Stimulated activated CD8-positive, alpha-beta memory T cell treated with anti-CD3 and anti-CD28 coated beads, Interleukin-7, amount 100 ng/mL, for 1 hour (primary cell): ENCODE measurements at places on chromosomes 11 and 22.
A peak's percentile ranks its signal among the peaks of the same experiment; 100 is the strongest.

DNA sequence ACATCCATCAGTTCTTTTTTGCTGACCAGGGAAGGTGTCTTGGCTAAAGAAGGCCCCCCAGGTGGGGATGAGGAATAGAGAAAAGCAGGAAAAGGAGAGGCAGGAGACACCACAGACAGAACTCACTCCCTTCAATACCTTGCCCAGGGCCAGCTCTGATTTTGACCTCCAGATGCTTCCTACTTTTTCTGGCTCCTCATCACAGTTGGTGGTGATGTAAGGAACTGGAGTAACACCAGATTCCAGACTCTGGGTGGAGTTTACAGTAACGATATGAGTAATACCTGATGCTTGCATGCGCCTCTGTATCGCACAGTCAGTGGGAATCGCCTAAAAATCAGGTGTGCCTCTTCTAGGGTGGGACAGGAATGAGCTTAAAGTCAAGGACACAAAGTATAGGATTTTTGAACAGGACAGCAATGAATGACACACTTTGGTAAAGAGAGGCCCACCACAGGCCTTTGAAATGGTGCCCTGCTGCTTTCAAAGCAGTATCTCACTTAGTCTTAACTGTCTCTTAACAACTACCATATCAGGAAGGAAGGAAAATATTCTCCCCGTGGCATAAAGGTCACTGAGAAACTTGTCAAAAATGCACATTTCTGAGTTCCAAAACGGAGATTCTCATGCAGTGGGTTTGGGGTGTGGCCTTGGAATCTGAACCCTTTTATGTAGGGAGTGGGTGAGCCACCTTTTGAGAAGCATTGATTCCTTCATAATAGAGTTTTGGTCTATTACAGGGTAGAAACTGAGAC is 140.8 kb downstream of the SNX19 start:
- no peak for DNase-seq

DNA sequence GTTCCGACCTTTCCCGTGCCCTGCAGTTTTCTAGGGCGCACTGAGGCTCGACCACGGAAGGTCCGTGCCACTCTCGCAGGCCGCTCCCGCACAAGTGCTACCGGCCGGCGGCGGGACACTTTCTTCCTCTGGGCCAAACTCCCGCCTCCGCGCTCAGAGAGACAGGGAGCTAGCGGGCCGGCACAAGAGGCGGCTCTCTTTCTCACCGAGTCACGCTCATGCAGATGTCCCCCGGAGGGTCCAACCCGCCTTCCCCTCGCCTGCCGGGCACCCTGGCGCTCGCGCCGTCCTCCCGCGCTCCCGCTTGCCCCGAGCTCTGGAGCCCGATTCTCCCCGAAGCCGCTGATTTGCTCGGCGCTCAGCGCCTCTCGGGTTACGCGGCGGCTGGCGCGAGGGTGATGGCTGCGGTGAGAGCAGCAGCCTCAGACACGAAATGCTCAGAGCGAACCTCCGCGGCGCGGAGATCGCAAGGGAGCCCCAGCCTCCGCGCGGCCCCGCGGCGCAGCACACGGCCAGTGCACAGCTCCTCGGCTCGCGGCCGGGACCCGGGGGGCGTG is 1.0 kb downstream of the LMO1 start:
- DNase-seq, result no peak

DNA sequence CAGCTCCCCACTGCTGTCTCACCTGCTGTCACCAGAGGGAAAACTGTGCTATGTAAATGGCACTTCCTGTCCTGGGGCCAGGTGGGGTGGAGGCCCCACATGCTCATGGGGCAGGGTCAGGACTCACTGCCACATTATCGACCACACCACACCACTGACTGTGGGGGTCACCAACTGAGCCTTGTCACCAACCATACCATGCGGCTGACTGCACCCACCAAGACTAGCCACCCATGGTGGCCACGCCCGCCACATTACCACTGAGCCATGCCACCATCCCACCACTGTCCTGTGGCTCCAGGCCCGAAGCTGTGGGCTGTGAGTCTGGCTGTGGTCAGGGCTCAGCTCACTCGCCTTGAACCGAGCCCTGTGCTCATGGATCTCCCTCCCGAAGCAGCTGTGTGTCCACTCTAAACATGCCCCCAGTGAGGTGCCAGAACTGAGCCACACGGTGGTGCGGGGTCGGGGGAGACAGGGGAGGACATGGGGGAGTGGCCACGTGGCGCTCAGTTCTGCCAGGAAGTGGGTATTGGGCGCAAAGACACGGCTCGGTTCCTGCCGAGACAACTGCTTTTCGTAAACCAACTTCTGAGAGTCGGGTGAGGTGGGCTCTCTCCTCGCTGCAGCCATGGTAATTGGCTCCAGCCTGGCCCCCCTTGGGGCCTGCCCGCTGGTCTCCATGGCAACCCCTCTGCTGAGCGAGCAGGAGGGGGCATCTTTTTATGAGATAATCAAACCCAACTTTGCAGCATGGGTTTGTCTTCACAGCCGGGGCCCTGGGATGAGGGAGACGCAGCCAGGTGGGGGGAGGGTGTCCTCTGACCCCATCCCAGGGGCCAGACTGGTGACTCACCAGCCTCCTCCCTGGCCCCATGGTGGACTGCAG is 23.2 kb downstream of the RTN4R start:
- DNase-seq, result no peak

DNA sequence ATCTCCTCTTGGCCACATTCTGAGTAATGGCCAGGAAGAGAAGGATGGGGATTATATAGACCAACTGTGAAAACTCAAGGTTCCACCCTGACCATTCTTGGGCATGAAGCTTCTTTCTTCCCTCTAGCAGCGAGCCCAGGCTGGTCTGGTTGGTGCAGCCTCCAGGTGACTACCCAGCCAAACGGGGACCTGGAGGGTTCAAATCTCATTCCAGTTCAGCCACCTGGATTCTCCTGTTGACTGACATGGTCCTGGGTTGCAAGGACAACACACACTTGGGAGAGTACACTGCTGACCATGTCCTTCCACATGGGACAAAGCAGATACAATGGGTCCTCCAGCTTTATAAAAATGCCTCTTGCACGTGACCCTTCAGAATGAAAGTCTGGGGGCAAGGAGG is 67.0 kb downstream of the SHANK2 start:
- no peak for DNase-seq

DNA sequence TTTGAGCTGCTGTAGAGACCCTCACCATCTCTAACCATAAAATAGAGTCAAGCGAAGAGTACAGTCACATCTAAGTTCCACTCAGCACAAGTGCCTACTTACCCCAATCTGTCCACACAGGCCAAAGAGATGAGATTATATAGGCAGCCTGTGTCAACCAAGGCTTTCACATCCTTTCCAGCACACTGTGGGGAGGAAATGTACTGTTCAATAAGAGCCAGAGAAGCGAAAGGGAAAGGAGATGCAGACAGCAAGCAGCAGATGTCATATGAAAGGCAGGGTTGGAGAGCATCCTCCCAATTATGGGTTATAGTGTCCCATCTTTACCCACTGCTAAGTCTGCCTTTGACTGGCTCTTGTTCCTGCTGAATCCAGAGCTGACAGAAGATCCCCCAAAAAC is 16.4 kb downstream of the NRIP3 start:
- DNase-seq, result no peak

GRCh38 chr11:57273448-57274058 is 36.5 kb upstream of the APLNR start:
- DNase-seq, result no peak

- DNase-seq, result no peak
Observed at GRCh38 chr11:67251841-67252240, 14.4 kb upstream of the GRK2 start.

- no peak for DNase-seq
Observed at GRCh38 chr22:39462443-39463221, 5.8 kb downstream of the MGAT3 start.

GRCh38 chr22:36325154-36326031 is 62.4 kb downstream of the MYH9 start:
- no peak for DNase-seq

DNA sequence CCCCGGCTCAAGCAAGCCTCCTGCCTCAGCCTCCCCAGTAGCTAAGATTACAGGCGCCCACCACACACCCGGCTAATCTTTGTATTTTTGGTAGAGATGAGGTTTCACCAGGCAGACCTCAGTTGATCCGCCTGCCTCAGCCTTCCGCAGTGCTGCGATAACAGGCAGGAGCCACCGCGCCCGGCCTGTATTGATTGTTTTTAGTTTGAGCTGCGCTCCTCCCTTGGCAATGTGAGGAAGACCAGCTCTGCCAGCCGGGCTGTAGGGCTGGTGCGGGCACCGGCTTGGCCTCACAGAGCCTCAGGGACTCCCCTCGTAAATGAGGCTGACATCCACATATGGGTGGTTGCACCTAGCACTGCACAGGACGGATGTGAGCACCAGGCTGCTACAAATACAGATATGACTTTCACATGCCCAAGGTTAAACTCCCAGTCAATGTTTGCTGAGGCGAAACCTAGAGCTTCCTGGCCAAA is 7.5 kb upstream of the SLC2A11 start:
- DNase-seq, result no peak

- DNase-seq, result no peak
Observed at GRCh38 chr22:31343235-31344191, 2.6 kb downstream of the PATZ1 start.

GRCh38 chr22:49934891-49935557 is 16.6 kb downstream of the CRELD2 start:
- peak; percentile 81 for DNase-seq

- no peak for DNase-seq
Observed at GRCh38 chr11:125585487-125585886, 7.2 kb upstream of the STT3A start.

DNA sequence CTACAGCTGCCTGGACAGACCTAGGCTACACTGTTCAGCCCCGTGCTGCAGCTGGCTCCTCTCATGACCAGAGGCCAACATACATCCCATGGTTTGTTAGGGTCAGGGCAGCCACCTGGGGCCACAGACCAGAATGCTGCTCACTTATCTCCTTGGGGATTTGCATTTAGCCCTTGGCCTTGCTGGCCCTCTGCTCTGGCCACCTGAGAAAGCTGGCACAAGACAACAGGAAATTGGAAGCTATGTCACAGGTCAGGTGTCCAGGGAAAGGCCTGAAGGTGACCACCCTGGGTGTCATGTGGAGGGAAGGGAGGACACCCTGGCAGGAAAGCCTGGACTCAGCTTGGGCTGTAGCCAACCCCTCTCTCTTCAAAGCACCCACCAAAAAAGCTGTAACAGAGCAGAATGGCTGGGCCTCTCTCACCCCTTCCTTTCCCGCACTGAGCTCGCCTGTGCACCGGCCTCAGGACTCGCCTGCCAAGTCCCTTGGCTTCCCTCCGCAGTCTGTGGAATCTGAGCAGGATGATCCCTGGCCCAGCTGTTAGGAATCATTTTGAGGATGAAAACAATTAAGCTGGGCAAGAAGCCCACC is 86.3 kb downstream of the SNX19 start:
- DNase-seq, result no peak

GRCh38 chr11:80320226-80320625 is 879.4 kb upstream of the TENM4 start:
- DNase-seq, result no peak

DNA sequence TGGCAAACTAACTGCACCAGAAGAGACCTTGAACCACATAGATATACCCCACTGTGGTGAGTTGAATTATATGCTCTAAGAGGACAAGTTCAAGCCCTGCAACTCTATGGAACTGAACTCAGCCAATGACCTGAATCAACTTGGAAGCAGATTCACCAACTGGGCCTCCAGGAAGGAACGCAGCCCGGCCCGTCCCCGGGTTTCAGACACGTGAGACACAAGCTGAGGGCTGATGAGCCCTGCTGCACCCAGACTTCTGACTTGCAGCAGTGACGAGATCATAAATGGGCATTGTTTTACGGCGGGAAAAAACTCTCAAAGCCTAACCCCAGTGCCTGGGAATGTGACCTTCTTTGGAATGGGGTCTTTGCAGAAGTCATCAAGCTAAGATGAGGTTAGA is 28.5 kb upstream of the GAL start:
- no peak for DNase-seq

GRCh38 chr11:64876835-64877341 is 1.5 kb downstream of the EHD1 start:
- DNase-seq, result no peak

GRCh38 chr22:46379066-46379930 is 43.8 kb downstream of the TRMU start:
- no peak for DNase-seq

DNA sequence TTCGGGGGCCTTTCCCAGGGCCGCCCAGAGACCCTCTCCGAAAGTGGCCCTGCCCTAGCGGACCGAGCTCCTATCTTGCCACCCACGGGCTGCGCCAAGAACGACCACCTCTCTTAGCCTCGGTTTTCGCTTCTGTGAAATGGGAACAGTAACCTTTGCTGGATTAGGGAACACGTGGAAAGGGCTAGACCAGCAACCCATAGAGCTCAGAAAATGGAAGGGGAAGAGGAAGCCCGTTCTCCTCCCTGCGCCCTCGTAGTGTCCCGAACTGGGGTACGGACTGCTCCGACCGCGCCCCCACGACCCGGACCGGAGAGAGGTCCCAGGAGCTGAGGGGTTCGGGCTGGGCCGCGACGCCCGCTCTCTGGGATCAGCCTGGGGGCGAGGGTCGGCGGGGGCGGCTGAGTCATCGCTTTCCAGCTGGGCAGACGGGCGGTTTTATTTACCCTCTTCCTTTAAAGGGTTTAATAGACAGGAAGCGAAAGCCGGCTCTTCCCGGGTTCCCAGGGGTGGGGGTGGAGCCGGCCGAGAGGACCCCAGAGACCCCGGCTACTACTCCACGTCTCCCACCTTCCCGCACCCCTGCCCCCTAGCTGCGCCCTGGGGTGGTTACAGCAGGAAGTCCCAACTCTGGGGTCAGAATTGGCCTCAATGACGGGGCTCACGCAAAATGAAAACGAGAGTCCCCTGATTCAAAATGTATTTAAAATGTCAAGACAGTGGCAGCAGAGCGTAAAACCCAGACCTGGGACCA is 907 bp upstream of the PHLDA2 start:
- DNase-seq, result no peak

- DNase-seq, result no peak
Observed at GRCh38 chr11:88015170-88015569, 160.1 kb downstream of the RAB38 start.

- no peak for DNase-seq
Observed at GRCh38 chr11:70611821-70612220, 213.5 kb downstream of the CTTN start.

DNA sequence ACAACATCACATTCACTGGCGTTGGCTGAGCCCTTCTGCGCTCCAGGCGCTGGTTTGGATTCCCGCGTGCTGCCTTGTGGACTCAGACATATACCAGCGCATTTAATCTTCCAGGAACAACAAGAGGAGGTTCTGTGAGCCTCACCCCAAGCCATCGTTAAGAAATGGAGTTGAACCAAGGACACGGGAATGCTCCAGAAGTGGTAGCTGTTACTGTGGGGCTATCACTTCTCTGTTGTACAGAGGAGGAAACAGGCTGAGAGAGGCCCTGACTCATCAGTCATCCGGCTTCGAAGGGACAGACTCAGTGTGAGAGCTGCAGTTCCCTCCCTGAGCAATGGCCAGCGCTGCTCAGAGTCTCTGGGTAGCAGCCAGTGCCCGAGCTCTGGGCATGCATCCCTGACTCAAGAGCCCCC is 291.3 kb downstream of the TBC1D22A start:
- no peak for DNase-seq
